ENCODE measurements at places on chromosomes 16 and 17. TPM values are rescaled to one million over a fixed set of nuclear protein-coding genes. Genes with fewer than 3 reads are reported as not detected.
A peak's percentile ranks its signal among the peaks of the same experiment; 100 is the strongest.

SEZ6 gene
- total RNA-seq = not detected

CDH16 gene
- 3.2 TPM for total RNA-seq

ZNF785 gene
- total RNA-seq = not detected

SCGB1C2 gene
- not detected for total RNA-seq

- no peak overlapping the region for H3K27ac ChIP-seq
- H3K27me3 ChIP-seq = peaks cover 74% of the 10 kb centered on the region
- H3K4me1 ChIP-seq = peaks cover 29% of the 10 kb centered on the region
- no peaks in the 10 kb centered on the region for H3K36me3 ChIP-seq
- peak; percentile 71 for DNase-seq
Measured at GRCh38 chr17:79045842-79046196, 21.9 kb downstream of the C1QTNF1 start.

GRCh38 chr16:10831894-10832886 is 13.6 kb upstream of the TVP23A start:
- H3K4me1 ChIP-seq = no peaks in the 10 kb centered on the region
- no peak overlapping the region for H3K27ac ChIP-seq
- H3K4me3 ChIP-seq = no peak overlapping the region
- H3K36me3 ChIP-seq = no peaks in the 10 kb centered on the region

GRCh38 chr17:48907713-48908046 is 527 bp upstream of the UBE2Z start:
- peaks cover 14% of the 10 kb centered on the region for H3K36me3 ChIP-seq
- H3K27ac ChIP-seq = peak overlapping the region; percentile 91
- peak overlapping the region; percentile 82 for H3K4me3 ChIP-seq
- DNase-seq = no peak
- peaks cover 70% of the 10 kb centered on the region for H3K4me1 ChIP-seq

DNA sequence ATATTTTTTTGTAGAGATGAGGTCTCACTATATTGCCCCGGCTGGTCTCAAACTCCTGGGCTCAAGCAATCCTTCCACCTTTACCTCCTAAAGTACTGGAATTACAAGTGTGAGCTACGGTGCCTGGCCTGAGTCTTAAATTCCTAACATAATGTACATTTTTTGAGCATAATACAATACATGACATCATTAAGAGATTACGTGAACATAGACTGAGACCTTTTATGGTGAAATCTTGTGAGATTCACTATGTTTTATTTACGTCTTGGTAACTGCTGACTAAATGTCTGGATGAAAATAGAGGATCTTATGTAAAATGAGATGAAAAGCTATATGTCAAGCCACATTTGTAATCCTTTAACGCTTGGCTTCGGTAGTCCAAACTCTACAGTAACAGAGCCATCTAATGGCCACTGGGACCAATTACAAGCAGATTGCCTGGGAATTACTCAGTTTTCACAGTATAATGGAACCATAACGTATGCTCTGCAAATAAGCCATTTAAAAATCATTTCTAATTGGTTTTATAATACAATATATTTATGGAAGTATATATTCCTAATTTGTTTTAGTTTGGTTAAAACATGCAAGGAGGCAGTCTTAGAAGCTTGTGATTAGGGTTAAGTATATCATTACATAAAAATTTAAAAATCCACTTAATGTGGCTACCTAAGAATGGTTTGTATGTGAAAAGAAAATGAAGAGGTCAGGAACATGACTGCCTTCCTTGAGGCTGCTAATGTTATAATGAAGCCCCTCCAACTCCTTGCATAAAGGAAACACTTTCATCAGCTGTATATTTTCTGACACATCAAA is 8.1 kb upstream of the EFCAB13 start:
- no peak overlapping the region for H3K4me3 ChIP-seq
- DNase-seq = peak; percentile 71
- H3K4me1 ChIP-seq = peaks cover 35% of the 10 kb centered on the region
- H3K36me3 ChIP-seq = no peaks in the 10 kb centered on the region

- no peak for DNase-seq
- no peaks in the 10 kb centered on the region for H3K36me3 ChIP-seq
- H3K27ac ChIP-seq = no peak overlapping the region
- H3K27me3 ChIP-seq = peaks cover 7% of the 10 kb centered on the region
Measured at GRCh38 chr16:49530427-49530970, 156.9 kb downstream of the C16orf78 start.

- H3K36me3 ChIP-seq = no peaks in the 10 kb centered on the region
- no peak overlapping the region for H3K27ac ChIP-seq
- no peak overlapping the region for H3K4me3 ChIP-seq
- DNase-seq = no peak
- peaks cover 16% of the 10 kb centered on the region for H3K4me1 ChIP-seq
Measured at GRCh38 chr16:85696781-85697180, 8.0 kb upstream of the GINS2 start.

DNA sequence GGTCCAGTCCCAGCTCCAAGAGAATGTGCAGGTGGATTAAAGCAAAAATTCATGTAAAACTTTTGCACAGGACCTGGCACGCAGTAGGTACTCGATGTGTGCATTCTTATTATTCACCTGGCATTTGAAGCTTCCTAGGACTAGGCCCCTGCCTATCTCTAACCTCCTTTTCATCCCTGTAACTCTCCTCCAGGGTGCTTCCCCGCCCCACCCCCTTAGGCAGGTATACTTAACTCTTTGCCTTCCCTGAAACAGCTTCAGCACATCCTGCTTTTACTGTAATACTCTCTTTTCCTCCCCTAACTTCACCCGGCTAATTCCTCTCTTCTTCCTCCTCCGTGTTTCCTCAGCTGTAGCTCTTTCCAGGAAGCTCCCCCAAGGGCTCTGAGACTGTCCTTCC is 54.8 kb downstream of the CDK5R1 start:
- DNase-seq = no peak
- no peaks in the 10 kb centered on the region for H3K36me3 ChIP-seq
- no peak overlapping the region for H3K4me3 ChIP-seq
- H3K27ac ChIP-seq = no peak overlapping the region
- 0 out of 2 replicates have a peak, but pooled peaks cover 5% of the 10 kb centered on the region for H3K4me1 ChIP-seq

- H3K4me1 ChIP-seq = peaks cover 13% of the 10 kb centered on the region
- no peak overlapping the region for H3K27ac ChIP-seq
- no peak for DNase-seq
Measured at GRCh38 chr17:81536299-81537290, 8.4 kb downstream of the FSCN2 start.

DNA sequence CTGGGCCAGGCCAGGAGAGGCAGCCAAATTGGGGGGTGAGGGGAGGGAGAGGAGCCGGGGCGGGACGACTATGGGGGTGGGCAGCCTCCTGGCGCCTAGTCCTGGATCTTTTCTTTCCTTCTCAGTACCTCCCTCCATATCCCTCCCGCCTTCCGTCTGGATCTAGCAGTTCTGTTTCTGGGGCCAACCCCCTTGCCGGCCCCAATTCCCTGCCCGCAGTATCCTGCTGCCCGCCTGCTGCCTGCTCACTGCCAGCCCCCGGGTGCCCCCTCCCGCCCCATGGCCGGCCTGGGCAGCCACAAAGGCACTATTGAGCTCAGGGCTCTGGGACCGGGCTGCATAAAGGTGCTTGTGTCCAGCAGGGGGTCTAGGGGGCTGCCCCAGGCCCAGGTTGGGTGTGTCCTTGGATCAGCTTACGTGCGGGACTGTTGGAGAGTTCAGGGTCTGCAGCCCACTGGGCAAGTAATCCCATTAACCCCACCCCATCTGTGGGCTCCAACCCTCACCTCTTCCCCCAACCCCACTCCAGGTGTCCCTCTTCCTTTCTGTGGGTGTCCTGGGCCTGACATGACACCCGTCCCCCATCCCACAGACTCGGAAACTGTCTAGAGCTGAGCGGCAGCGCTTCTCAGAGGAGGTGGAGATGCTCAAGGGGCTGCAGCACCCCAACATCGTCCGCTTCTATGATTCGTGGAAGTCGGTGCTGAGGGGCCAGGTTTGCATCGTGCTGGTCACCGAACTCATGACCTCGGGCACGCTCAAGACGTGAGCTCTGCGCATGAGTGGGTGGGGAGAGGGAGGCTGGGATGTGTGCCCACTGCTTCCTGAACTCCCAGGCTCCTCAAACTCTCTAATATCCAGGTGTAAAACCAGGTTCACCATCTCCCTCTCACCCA is 2.0 kb downstream of the WNK4 start:
- DNase-seq = peak; percentile 52
- no peaks in the 10 kb centered on the region for H3K27me3 ChIP-seq
- peak overlapping the region; percentile 87 for H3K4me3 ChIP-seq
- peaks cover 44% of the 10 kb centered on the region for H3K4me1 ChIP-seq

DNA sequence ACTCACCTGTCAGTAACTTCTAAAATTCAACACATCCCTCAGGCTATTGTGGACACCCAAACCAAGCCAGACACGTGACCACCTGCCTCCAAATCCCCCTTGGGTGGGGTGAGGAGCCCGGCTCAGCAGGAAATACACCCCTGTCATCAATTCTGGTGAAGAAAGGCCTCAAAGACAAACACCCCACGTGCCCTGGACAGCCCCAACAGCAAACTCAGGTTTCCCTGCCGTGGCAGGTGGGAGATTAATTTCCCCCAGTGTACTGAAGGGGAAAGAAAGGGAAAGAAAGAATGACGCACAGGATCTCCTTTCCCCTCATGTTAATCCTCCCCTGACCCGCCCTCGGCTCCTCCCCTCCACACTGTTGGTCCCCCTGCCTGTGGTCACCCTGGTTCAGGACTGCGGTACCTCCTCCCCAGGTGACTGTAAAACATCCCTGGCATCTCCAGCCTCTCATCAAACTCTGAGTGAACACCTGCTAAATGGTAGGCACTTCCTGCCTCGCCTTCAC is 98.3 kb downstream of the ZNF423 start:
- no peaks in the 10 kb centered on the region for H3K36me3 ChIP-seq
- no peak for DNase-seq
- H3K27me3 ChIP-seq = peaks cover 30% of the 10 kb centered on the region
- no peak overlapping the region for H3K27ac ChIP-seq
- no peak overlapping the region for H3K4me3 ChIP-seq
